ENCODE measurements at places on chromosomes 5 and 9.

DNA sequence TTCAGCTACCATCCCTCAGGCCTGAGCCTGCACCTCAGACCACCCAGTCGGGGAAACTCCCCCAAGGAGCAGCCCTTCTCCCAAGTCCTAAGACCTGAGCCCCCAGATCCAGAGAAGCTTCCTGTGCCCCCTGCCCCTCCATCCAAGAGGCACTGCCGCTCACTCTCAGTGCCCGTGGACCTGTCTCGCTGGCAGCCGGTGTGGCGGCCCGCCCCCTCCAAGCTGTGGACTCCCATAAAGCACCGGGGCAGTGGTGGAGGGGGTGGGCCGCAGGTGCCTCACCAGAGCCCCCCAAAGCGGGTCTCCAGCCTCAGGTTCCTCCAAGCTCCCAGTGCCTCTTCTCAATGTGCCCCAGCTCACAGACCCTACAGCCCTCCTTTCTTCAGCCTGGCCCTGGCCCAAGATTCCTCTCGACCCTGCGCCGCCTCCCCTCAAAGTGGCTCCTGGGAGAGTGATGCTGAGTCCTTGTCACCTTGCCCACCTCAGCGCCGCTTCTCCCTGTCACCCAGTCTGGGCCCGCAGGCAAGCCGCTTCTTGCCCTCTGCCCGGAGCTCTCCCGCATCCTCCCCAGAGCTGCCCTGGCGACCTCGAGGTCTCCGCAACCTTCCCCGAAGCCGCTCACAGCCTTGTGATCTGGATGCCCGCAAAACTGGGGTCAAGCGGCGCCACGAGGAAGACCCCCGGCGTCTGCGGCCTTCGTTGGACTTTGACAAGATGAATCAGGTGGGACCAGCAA, 7.0 kb downstream of the FAM53C start:
- DNase-seq: no peak

GRCh38 chr5:177535125-177535524, 18.4 kb upstream of the DDX41 start:
- DNase-seq: no peak

GRCh38 chr5:131224387-131225201, 39.3 kb upstream of the CDC42SE2 start:
- DNase-seq: no peak

DNA sequence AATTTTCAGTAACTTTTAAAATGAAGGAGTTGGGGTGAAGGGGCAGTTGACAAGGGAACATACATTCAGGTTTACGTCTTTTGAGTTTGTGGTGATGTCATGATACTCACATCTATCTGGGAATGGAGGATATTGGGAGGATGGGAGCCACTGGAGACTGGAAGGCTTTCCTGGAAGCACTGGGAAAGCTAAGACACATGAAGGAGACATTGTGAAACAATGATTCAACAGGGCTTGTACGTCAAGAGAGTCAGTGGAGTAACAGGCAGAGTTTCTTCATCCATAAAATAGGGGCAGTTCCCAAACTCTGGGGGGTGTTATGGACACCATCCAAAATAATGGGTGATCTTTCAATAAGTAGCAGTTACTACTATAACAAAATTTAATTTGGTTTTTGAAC, 572.8 kb downstream of the CCDC171 start:
- DNase-seq: no peak

- DNase-seq: no peak
Observed at GRCh38 chr5:1447671-1448361, 2.6 kb upstream of the SLC6A3 start.

DNA sequence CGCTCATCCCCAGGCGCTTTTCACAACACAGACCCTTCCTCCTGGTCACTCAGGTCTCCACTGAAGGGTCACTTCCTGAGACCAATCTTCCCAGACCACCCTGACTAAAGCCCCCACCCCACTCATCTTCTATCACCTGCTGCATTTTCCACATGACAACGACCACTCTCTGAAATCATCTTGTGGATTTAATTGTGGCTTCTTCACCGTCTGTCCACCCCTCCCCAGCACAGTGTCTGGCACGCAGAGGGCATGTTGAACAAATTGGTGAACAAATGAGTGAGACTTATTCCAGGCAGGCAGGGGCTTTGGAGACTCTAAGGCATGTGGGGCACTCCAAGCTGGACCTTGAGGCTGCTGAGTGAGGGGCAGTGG, 8.8 kb downstream of the BARX1 start:
- no peak for DNase-seq

- no peak for DNase-seq
Observed at GRCh38 chr9:89790542-89791109, 185.8 kb downstream of the GADD45G start.

- DNase-seq: peak; percentile 16
Observed at GRCh38 chr9:88991066-88992034, at the start of gene S1PR3. S1PR3 (plus strand) TSS chr9:88991468; CDS start chr9:89001201, 9,733 bp downstream.

GRCh38 chr5:96408210-96408777, 24.8 kb downstream of the PCSK1 start:
- DNase-seq: no peak

- DNase-seq: no peak
Observed at GRCh38 chr5:50655067-50655809, 11.2 kb upstream of the PARP8 start.

- DNase-seq: no peak
Observed at GRCh38 chr5:165360784-165361542, 1855.5 kb downstream of the MAT2B start.

DNA sequence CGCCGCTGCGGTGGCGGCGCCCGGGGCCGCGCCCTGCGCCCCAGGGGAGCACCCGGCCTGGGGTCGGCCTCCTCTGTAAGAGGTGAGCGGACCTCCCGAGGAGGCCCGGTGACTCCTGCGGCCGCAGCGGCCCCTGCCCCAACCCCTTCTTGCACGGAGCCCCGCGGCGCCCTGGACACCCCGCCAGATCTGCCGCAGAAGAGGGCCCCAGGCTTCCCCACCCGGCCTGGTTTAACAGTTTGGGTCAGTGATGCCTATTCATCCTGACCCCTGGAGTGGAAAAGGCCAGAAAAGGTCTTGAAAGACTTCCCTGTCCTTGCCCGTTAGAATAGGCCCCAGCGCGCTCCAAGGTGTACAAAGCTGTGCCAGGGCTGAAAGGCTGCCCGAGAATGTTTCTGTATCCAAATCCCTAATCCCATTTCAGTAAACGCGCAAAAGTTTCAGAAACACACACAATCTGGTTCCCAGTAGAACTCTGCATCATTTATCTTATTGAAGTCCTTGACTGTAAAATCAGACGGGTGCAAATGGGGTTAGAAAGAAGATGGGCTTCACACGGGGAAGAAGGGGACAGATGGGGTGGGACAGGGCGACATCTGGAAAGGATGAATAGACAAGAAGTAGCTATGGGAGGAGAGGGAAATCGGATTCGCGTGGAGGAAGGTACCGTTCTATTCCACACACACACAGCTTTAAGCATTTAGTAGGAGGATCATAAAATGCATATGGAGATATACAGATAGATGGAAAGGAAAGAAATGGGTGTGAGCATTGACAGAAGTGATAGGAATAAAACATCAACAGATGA, 1.1 kb upstream of the SSBP2 start:
- no peak for DNase-seq

- DNase-seq: no peak
Observed at GRCh38 chr9:95572381-95573151, 55.8 kb upstream of the PTCH1 start.

DNA sequence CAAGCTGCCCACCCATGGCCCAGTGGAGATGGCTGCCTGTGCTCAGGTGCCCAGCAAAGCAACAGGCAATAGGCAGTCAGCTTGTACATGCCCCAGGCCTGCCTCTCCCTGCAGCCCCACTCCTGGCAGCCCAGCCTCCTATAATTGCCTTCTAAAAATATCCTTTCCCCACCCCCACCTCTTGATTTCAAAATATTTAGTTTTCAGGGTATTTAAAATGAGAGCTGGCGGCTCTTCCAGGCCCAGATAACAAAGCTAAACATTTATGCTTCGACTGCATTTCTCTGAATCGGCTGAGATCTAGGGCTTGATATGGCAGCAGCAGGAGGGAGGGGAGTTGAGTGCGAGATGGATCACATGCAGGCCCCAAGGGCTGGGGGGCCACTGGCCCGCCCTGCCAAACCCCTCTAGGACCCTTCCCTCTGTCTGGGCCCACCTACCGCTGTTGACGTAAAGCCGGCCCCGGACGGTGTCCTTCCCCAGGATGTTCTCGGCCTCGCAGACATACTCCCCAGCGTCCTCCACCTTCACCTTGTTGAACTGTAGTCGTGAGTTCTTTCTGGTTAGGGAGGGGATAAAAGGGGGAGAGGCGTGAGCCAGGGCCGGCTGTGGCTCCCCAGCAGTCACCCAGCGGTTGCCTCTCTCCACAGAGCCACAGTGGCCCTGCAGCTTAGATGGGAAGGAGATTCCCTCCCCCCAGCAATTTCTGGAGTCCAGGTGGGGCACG, 85.0 kb downstream of the PSD2 start:
- no peak for DNase-seq

DNA sequence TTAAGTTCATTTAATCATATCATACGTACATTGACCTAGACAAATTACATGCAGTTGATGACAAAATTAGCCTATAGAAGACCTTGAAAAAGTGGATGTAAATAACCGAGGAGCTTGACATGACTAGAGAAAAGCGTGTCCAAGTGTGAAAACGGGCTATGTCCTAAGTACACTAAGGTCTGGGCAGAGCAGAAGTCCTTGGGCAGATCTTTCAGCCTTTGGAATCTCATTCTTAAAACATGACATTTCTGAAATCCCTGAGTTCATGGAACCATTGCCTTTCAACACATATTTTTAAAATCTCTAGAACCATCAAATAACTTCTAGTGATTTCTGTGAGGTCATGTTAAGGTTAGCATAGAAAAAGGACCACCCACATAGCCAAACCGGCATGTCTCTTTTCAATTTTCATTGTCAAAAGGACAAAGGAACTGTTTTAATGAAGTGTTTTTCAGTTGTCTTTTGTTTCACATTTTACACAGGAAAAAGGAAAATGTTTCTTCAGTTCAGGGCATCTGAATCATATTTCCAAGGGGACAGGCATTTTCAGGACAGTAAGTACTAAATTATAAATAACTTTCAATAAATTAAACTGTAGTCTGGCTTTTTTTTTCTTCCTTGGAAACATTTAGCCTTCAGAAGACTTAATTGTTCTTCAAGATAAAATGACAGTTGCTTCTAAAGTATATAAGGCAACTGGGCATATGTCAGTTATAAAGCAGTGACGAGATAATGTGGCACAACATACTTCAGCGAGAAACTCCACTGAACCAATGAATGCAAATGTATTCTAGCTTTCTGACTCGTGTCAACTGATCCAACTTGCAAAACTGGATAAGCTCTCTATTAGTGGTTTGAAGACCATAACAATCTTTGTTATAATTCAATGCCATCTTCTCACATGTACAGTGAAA, 416.8 kb downstream of the NFIB start:
- DNase-seq: no peak

GRCh38 chr5:120568711-120569110, 104.6 kb downstream of the PRR16 start:
- no peak for DNase-seq

GRCh38 chr5:41109186-41109585, 38.0 kb upstream of the MROH2B start:
- no peak for DNase-seq

DNA sequence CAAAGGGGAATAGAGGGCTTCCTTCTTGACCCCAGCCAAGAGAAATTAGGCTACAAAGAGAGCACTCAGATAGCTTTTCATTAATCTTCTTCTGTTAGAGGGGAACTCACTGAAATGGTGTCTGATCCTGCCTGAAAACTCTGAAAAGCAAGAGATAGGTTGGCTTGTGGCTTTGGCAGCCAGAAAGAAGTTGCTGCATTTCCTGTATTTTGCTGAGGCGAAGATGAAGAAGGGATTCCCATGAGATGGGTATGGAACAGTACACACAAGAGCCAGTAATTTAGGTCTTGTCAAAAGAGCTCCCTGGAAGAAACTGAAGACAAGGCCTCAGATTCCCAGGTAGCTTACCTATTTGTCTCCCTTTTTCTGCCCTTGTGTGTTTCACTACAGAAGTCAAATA, 120.9 kb upstream of the TARS1 start:
- DNase-seq: no peak

- no peak for DNase-seq
Observed at GRCh38 chr5:158543539-158544387, 556.0 kb downstream of the EBF1 start.

- DNase-seq: no peak
Observed at GRCh38 chr5:14977058-14977685, 105.6 kb upstream of the ANKH start.

DNA sequence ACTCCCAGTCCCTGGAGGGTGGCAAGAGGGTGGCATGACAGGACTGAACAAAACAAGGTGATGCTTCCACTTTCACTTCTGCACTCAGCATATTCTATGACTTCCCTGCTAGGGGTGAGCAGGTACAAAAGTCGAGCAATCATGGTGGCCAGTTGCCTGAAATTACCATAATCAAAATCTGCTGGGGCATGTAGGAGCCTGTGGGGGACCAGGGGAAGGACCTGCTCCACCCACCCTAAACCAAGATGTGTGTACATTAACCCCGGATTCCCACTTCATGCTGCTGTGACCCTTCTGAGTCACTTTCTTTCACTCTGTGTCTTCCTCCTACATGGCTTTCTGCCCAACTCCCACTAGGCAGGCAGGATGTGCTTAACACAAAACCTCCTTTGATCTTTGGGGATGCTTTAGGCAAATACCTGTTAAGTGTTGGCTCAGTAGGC, 73.3 kb upstream of the PHF24 start:
- DNase-seq: peak; percentile 49
